SW 1271 (cell line): ENCODE measurements at places on chromosomes 3 and 15.

GRCh38 chr3:186079925-186080324, 29.0 kb downstream of the ETV5 start:
- no peak for DNase-seq

- no peak for DNase-seq
Measured at GRCh38 chr15:85011160-85011571, 29.5 kb downstream of the PDE8A start.

- no peak for DNase-seq
Measured at GRCh38 chr3:107662124-107662507, 139.4 kb downstream of the BBX start.

DNA sequence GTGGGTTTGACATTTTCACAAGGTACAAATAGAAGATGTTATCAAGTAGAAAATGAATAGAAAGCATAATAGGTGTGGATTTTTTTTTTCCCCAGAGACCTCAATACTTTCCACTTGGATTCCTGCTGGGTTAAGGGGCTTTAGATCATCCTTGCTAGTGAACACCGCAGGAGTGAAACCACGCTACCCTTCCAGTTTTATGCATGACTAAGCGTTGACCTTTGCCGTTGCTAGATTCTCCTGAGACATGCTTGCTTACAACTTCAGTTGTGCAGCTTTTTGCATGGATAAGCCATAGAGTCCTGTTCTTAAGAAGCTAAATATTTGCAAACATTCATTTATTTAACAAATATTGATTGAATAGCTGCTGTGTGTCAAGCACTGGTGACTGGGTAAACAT, 299.7 kb upstream of the LMCD1 start:
- DNase-seq: no peak

DNA sequence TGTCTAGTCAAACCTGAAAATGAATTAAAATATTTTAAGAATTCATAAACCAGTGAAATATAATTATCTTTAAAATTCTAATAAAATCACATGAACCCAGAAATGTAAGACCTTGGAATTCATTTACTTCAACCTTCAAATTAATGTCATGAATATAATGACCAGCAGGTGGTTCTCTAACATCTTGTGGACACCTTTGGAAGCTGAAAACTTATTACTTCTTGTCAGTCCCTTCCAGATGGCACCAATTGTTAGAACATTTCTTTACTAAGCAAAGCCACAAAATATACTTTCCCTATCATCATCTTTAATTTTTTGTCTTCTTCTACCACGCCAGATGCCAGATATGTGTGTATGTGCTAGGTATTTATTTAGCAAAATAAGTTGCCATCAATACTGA, 240.0 kb downstream of the MBNL1 start:
- DNase-seq: no peak
